ENCODE measurements at places on chromosomes 11 and 22.

GRCh38 chr11:122634501-122634900, 21.0 kb upstream of the UBASH3B start:
- DNase-seq, result no peak

- DNase-seq, result no peak
These were observed 66.9 kb downstream of the ALX4 start for GRCh38 chr11:44243086-44243485.

DNA sequence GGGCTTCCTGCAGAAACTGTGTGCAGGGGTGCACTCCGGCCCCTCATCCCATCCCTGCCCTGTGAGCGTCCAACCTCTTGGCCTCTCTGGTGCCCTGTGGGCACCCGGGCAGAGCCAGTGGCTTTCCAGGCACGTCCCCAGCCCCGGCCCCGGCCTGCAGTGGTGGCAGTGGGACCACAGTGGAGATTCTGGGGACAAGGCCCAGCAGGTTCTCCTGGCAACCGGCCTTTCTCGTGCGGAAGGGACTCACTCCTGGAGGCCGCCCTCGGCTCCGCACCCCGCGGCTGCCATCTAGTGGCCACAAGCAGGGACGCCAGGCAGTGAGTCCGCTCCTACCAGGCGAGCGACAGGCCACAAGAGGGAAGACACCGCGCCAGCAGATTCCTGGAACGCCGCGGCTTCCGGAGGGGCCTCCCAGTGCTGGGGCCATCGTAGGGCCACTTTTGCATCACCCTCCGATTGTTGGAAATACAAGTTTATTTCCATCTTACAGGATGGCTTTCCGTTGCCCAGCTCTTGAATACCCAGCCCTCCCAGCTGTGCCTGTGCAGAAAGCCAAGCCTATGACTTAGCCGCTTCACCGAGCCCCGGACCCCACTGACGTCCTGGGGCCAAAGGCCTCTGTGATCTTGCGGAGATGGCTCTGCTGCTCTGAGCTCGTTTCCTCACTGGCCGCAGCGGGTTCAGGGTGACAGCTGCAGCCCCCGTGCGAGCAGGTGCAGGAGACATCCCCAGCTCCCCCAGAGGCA, 357.3 kb downstream of the CTTN start:
- DNase-seq, result peak; percentile 85

DNA sequence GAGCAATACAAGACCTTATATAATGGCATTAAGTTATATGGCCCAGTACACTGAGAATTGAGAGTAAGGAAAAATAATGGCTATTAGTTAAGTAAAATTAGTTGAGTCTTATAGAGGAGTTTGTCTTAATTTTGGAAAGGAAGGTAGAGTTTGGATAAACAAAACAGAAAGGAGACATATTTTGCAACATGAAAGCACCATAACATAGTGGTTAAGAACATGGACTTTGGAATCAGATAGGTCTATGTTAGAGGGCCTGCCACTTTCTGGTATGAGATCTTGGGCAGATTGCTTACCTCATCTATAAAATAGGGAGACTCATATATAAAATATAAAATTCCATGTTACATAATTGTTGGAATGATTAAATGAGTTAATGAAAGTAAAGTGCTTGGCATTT, 68.9 kb downstream of the CSTPP1 start:
- DNase-seq, result no peak

- peak; percentile 65 for DNase-seq
These were observed 45.8 kb downstream of the LRRC32 start for GRCh38 chr11:76624500-76625379.

DNA sequence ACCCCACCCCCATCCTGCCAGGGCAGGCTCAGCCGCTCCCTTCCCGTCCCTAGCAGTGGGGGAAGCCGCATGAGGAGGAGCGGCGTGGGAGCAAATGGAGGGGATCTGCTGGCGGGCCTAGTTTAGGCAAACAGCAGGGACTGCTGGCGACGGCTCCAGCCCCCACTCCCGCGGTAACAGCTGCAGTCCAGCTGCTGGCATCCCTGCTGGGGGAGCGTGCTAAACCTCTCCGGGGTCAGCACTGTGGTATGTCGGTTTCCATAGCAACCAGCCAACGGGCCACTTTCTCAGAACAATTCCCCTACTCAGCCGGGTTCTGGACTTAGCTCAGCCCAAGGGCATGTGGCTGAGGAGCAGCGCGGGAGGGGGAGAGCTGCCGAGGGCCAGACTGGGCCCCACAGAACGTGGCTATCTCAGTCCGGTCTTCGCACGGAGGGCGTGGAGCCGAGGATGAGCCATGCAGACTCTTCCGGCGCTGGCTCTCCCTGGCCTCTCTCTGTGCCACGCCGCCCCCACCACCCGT, 98.8 kb downstream of the PKNOX2 start:
- peak; percentile 88 for DNase-seq

DNA sequence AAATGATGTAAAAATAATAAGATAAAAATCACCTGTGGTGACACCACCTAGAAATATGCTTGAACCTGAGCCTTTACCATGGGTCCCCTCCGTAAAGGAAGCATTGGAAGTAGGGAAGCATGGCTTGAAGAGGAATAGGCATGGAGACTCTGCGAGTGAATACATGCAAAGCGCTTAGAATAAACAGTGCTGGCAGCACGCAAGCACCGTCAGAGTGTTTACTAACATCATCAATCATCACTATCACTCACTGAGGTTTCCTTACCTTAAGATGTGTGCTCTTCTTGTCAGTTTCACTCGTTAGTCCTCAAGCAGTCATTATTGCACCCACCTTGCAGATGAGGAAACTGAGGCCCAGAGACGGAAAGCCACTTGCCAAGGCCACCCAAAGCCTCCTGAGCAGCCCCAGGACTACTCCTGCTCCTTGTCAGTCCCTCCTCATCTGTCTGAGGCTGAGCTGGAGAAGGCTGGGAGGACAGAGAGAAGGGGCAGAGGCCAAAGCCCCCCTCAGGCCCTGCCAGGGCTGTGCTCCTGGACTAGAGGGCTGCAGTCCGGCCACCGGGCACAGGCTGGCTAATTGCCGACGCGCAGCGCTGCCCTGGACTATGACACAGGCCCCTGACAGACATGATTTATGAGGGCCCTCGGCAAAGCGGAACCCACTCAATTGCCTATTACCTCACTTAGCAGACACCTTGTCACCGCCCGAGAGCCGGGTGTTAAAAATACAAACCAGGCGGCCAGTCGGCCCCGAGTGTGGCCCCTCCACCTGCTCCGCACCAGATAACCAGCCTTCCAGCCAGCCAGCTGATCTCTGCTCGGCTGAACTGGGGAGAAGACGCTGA, 168.9 kb downstream of the MN1 start:
- no peak for DNase-seq

- DNase-seq, result no peak
These were observed 29.3 kb downstream of the MED15 start for GRCh38 chr22:20536590-20537324.

DNA sequence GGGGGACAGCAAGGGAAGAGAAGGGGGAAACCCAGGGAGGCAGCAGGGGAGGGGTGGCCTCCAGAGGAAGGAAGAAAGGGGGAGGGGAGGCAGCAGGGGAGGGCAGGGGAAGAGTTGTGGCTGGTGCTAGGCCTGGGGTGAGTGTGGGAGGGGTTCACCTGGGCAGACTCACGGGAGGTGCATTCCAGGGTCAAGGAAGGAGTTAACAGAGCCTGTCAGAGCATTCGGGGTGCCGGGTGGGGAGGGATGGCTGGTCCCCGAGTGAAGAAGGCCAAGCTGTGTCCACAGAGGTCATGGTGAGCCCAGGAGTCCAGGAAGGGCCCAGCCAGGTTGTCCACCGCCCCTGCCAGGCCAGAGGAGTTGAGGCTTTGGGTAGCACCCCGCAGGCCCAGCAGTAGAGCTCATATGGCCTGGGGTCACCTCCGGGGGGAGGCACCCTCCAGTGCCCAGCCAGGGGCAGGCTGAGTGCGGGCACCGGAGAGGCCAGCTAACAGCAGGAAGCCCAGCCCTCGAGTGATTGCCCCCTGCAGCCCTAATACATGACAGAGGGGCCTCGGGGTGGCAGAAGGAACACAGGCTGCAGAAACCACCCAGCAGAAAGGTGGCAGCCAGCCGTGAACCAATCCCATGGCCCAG, 31.1 kb upstream of the PPARA start:
- DNase-seq, result no peak

GRCh38 chr11:26841818-26842473, 120.1 kb upstream of the SLC5A12 start:
- no peak for DNase-seq

DNA sequence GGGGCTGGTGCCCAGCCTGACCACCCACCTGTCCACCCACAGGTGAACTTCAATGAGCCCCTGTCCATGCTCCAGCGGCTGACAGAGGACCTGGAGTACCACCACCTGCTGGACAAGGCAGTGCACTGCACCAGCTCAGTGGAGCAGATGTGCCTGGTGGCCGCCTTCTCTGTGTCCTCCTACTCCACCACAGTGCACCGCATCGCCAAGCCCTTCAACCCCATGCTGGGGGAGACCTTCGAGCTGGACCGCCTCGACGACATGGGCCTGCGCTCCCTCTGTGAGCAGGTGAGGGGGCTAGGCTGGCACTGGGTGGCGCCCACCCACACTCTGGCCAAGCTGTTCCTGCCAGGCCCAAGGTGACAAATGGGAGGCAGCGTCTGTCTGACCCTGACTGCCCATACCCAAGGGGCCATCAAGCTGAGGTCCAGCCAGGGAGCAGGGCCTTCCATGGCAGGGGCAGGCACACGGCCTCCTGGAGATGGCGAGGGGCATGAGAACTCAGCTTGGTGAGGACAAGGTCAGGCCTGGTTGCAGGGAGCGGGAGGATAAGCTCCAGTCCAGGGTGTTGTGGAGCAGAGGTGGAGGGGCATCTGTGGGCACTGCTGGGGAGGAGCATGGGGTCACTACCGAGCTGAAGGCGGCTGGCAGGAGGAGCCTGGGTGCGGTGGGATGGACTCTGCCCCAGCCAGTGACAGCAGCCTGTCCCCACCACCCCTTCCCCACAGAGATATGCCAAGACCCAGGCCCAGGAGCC, 77.7 kb downstream of the MORC2 start:
- DNase-seq, result peak; percentile 65

DNA sequence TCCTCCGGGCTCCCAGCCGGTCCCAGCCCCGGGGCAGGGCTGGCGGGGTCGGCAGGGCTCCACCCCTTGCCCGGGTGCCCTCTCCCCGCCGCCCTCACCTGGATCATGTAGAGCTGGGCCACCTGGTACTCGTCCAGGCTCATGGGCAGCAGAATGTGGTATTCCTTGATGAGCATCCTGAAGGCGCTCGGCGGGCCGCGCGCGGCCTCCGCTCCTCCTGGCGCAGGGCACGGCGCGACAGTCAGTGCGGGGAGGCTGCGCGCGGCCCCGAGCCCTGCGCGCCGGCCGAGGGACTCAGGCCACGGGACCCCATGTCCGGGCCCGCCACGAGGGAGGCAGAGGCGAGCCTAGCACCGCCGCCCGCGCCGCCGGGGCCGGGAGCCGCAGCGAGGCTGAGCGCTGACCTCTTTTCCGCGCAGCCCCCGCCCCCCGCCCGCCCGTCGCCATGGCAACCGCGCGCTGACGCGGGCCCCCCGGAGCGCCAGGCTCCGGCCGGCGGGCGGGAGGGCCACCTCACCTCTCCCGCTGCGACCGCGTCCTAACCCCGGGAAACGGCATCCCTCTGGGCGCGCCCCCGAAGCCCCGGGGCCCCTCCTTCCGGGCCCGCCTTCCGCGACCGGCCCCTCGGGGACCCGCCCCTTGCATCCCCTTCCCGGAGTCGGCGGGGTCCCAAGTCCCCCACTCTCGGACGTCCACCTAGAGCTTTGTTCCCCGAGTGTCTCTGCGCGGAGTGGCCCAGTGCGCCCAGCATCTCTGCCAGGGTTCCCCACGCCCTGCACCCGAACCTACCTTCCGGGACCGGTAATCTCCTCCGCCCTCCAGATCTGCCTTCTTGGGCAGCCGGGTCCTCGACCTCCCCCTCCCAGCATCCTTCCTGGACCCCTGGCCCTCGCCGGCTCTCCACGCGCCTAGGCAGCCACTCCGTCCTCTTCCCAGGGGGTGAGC, 886 bp downstream of the PITPNM1 start:
- no peak for DNase-seq

DNA sequence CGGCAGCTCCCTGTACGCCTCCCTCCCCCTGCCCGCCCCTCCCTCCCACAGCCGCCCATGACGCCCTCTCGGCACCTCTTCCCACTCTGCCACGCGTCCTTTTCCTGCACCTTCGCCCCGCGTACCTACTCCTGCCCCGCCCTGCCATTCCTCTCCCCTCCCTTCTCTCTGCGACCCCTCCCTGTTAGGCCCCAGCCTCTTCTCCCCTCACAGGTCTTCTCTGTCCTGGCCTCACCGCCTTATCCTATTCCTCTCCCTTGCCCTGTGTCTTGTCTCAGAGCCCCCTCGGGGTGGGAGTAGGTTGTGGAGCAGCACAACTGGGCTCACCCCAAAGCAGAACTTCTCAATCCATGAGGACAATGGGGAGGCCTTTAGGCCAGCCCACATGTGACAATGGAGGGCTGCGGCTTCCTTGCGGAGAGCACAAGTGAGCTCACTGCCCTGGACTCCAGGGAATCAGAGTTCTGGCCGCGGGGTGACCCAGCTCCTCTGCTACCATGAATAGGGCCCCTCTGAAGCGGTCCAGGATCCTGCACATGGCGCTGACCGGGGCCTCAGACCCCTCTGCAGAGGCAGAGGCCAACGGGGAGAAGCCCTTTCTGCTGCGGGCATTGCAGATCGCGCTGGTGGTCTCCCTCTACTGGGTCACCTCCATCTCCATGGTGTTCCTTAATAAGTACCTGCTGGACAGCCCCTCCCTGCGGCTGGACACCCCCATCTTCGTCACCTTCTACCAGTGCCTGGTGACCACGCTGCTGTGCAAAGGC, 539 bp downstream of the SLC35C1 start:
- DNase-seq, result no peak

DNA sequence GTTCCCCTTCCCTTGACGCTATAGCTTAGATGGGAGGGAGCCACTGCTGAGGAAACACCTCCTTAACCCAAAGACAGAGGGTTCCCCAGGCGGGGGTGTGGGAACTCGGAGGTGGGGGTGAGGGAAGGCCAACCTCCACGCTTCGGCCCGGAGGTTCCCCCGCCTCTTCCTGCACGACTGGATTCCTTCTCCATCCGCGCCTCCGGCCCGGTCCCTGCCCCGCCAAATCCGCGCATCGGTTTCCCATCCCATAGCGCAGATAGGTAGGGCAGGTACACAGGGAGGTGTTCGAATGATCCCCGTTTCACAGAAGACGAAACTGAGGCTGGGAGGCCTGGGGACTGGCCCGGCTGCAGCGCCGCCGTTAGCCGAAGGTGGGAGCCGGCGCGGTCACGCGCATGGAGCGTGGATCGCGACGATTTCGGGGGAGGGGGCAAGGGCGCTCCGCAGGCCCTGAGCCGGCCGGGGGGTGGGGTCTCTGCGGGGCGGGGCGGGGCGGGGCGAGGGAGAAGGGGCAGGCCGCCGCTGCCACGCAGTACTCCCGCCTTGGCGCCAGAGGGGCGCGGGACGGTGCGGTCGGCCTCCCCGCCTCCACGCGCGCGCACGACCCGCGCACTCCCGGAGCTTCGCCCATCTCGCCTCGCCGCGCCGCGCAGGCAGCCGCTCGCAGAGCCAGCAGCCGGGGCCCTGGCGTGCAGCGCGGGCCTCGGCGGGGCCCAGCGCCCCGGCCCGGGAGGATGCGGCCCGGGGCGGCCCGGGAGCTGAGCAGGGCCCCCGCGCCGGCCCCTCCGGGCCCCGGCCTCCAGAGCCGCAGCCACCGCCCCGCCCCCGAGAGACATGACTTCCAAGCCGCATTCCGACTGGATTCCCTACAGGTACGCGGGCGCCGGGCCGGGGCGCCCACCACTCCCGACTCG, at the start of gene TUB:
TUB (plus strand) TSS at position 538 of the 917 bp plus-strand sequence; CDS start at position 838, 300 bp downstream.
- DNase-seq, result no peak
